ENCODE measurements at places on chromosomes 2 and 18.

DNA sequence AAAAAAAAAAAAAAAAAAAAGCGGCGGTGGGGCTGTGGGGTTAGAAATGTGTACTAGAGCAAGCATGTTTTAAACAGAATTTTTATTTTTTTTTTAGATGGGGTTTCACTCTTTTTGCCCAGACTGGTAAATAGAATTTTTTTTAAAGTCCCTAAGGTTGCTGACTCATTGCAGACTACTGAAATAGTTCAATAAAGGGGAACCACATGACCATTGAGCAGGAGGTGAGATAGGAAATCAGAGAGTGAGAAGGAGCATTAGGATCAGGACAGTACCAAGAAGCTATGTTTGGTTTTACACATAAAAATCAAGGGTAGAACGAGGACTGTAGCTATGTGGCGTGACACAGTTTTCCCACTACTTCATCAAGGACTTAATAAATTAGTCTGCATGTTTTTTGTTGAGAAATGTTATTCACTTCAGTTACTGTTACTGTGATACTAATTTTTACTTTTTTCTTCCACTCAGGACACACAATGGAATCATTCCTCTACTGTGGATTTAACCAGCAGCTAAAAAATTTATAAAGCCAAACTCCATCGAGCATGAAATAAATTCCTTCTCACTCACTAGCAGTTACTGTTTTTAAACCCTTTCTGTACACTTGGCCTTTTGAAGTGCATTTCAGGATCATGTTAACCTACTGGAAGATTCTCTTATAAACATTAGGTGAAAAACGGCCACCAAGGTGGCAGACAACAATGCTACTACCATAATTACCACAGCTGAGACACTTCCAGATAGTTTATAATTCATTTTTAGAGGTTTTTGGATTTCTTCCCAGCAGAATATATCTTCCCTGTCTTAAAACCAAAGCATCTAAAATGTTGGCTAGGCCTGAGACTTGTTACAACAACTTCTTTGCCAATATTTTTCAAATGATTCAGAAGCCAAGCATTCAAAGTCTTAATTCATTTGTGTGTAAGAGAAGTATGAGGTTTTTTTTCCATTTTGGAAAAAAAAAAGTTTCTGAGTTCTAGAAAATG, 33.2 kb downstream of the LAMA1 start:
- no peak for DNase-seq

- DNase-seq: no peak
Measured at GRCh38 chr2:47179388-47179787, 24.3 kb upstream of the STPG4 start.

- DNase-seq: no peak
Measured at GRCh38 chr18:172361-172760, 14.0 kb downstream of the USP14 start.

DNA sequence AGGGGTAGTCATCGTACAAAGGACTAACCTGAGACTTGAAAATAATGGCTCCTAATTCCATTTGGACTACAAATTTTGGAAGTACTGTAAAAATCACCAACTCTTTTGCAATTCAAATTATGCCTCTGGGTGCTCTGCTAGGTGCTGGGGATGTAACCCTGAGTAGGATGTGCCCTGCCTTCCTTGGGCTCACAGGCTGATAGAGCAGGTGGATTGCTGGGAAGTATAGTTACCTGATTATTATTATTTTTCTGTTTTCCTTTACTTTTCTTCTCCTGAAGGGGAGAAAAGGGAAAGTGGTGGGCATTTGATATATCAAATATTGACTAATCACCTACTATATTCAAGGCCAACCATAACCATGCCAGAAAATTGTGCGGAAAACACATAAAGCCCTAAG, 119.3 kb upstream of the RIOK3 start:
- no peak for DNase-seq

DNA sequence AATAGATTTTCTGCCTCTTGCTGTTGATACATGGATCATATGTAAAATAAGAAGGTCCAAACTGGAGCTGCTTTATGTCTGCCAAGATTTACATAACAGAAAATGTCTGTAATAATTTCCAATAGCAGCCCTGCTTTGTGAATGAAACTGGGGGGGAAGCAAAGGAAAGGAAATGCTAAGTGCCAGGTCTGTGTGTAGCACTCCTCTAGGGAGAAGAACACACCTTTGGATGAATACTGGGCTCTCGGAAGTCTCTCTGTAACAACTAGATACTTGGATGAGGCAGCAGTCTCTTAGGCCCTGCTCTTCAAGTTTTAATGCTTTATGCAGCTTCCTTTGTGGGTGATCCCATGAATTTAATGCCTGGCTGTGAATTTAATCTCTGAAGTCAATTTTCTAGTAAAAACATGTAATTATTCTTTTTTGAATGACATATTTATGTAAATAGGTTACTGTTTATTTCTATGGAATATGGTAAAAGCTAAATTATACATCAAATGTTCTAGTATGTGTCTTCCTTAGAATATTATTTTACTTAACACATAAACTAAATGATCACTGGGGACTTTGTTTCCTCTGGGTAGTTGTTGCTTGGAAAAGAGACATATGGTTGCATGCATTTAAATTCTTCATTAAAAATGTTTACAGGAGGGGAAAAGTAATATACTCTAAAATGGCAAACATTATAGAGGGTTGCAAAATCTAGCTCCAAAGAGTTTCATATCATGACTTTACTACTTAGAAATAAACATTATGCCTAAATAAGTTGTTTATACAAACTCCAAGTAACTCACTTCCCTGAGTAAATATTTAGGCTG, 336.6 kb upstream of the CWC22 start:
- DNase-seq: no peak
